Activated CD4-positive, alpha-beta T cell treated with anti-CD3 and anti-CD28 coated beads, Interleukin-2, Interleukin-4, amounts not matched to agents 100 ng/mL and 50 ng/mL, durations not matched to agents 16 hours and 8 hours (primary cell): ENCODE measurements at places on chromosomes 11 and 22.

DNA sequence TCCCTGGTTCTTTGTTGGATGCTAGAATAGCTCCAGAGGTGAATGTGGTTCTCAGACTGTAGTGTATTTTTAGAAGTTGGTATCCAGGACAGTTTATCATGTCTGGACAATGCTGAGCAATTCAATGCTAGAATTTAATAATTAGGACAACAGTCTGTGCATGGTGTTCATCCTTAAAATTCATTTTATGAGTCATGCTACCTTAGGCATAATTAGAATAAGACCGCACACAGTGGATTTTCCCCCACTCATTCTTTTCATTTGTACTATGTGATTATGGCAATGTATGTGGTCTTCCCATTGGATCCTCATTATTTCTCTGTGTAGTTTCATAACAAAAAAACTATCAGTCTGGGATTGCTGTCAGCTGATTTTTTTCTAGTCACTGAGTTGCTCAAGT lies 196.7 kb downstream of the ARHGAP42 start:
- DNase-seq, result no peak

DNA sequence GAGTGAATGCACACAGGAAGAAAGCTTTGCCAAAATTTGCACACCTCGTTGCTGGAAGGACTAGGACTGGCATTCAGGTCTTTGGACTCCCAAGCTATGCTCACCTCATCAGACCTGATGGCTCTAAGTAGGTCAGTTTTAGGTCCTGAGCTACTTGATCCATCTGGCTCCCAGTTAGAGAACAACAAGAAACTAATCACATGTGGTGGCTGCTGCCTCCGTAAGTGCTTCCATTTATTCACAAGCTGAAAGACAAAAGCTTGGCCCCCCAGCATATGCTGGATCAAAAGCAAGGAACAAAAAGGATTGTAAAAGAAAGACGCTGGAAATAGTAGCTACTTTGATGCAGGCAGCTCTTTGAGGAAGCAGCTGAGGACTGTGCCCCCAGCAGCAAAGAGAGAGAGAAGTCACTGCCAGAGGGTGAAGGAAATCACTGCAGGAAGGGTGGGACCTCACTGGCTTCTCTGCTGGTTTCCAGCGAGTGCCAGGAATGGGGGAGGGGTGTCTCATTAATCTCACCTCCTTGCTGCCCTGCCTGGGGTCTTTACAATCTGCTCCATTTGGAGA lies 268.9 kb downstream of the KIRREL3 start:
- no peak for DNase-seq

GRCh38 chr11:103499710-103500340 lies 390.6 kb downstream of the DYNC2H1 start:
- no peak for DNase-seq

DNA sequence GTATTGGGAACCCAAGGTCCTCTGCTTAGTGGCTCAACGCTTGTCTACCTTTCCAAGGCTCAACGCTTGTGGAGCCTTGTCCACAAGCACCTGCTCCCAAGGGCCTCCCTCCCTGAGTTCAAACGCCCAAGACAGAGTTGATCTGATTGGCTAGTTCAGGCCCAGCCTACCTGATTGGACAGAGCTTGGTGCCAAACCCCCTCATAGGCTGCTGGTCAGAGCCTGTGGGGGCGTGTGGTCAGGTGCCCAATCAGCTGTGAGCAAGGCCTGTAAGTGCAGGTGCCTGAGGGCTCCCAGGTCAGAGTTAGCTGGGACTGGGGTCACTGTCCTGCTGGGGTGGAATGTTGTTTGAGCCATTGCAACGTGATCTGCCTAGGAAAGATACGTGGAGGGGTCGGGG lies 16.9 kb upstream of the TMPRSS6 start:
- DNase-seq, result no peak

DNA sequence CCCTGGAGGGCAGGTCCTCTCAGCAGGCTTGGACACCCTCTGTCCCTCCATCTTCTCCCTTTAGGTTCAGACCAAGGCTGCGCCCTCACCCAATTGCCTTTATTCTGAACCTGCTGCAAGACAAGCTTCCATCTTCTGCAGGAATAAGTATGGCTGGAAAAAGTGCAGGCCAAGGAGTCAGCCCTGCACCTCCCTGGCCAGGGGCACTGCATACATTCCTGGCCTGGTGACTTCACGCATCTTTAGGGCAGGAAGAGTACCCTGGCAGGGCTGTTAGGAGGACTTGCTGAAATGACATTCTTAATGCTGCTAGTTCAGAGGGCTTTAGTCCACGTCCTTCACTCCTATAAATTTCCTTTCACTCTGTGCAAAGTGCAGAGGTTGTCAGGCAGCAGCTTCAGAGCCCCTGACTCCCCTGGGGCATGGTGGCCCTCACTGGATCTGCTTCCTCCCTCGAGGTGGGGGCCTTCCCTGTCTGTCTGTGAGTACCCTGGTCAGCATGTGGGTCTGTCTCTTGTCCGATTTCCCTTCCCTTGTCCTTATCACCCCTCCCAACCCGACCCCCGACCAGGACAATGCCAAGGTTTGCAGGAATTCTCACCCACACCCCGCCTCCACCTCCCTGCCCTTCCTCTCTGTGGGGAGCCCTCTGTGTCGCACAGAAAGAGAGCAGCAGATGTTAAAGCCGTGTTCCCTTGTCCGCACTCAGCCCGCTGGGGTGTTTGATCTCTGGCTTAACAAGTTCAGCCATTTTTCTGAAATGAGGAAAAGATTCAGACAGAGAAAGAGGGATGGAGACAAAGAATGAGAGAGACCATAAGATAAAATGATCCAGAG lies 124.5 kb upstream of the SYT13 start:
- DNase-seq, result no peak

- DNase-seq, result no peak
Observed at GRCh38 chr22:24069721-24070120, 58.6 kb downstream of the CABIN1 start.

DNA sequence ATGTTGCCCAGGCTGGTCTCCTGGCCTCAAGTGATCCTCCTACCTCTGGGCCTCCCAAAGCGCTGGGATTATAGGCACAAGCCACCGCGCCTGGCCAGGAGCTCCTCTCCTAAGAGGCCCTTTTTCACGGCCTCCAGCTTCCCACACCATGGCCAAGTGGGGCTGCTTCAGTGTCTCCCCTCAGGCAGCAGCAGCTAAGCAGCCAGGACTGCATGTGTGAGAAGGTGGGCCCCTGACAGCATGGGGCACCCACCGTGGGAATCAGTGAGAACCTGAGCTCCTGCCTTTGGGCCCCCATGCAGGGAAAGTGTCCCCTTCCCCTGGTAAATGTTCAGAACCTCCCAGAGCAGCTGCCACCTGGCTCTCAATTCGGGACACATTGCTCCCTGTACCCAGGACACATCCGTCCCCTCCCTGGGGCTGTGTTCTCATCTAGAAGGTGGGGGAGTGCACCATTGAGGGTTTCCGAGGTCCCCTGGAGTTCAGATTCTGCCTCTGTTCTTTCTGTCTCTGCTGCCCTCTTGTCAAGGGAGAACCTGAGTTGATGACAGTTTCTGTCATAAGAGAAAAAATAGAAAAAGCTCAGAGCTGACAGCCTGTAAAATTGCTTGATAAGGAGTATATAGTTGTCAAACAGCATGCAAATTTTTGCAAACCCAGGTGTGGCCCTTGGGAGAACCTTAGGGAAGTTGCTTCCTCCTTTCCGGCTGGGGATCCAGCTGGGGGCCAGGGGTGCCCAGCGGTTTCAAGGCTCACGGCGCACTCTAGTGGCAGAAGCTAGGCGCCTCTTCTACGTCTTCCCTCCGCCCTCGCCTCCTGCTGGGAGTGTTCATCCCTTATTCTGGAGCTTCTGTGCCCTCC lies 29.7 kb downstream of the FAM83F start:
- DNase-seq, result peak; percentile 63

DNA sequence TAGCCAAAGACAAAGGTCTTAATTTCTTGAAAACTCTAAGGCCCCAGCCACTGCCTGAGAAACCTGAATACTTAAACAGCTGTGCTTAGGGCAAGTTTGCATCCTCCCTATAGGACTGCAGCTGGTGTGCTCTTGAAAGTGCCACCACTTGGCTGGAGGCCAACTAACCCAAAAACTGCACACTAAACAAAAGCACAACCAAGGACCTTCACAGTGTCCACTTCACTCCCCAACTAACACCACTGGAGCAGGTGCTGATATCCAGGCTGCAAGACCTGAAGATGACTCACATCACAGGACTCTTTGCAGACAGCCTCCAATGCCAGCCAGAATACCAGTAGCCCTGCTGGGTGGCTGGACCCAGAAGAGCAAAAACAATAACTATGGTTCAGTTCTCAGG lies 357.7 kb upstream of the ARHGAP42 start:
- no peak for DNase-seq

- DNase-seq, result no peak
Observed at GRCh38 chr11:130209954-130210854, 50.6 kb downstream of the ST14 start.

GRCh38 chr11:119626197-119626841 lies 102.7 kb downstream of the NECTIN1 start:
- no peak for DNase-seq

GRCh38 chr11:17921659-17922415 lies 91.0 kb downstream of the SERGEF start:
- DNase-seq, result no peak

GRCh38 chr11:102241026-102241425 lies 76.3 kb upstream of the BIRC3 start:
- DNase-seq, result no peak

DNA sequence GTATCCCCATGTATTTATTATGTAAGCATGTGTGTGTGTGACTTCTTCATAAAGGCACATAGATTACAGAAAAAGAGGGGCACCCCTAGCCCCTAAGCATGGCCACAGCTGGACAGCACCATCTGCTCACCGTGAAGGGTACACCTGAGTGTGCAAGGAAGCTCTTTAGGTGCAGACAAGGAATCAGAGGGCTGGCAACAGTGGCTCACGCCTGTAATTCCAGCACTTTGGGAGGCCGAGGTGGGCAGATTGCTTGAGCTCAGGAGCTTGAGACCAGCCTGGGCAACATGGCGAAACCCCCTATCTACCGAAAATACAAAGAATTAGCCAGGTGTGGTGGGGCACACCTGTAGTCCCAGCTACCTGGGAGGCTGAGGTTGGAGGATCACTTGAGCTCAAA lies 56.3 kb downstream of the DGCR2 start:
- DNase-seq, result no peak

- DNase-seq, result no peak
Observed at GRCh38 chr22:27501191-27501936, 300.2 kb downstream of the MN1 start.

- DNase-seq, result no peak
Observed at GRCh38 chr11:15327786-15328231, 213.1 kb downstream of the INSC start.
